Activated B cell treated with CpG ODN at 0.5 μM for 24 hours (primary cell): ENCODE measurements at places on chromosomes 7 and 10. TPM values are rescaled to one million over a fixed set of nuclear protein-coding genes. Genes with fewer than 3 reads are reported as not detected.

GRCh38 chr7:40299097-40299496 lies 164.3 kb downstream of the SUGCT start:
- H3K27ac ChIP-seq, result no peak overlapping the region
- H3K36me3 ChIP-seq, result no peaks in the 10 kb centered on the region
- DNase-seq, result no peak
- no peaks in the 10 kb centered on the region for H3K4me1 ChIP-seq
- no peaks in the 10 kb centered on the region for H3K27me3 ChIP-seq

GRCh38 chr10:70320751-70321150 lies 36.9 kb upstream of the NPFFR1 start:
- no peak overlapping the region for H3K4me3 ChIP-seq
- no peaks in the 10 kb centered on the region for H3K36me3 ChIP-seq
- H3K27me3 ChIP-seq, result no peaks in the 10 kb centered on the region
- DNase-seq, result no peak
- H3K4me1 ChIP-seq, result peaks cover 43% of the 10 kb centered on the region

The COL17A1 gene
- not detected in 2 replicates for total RNA-seq

DNA sequence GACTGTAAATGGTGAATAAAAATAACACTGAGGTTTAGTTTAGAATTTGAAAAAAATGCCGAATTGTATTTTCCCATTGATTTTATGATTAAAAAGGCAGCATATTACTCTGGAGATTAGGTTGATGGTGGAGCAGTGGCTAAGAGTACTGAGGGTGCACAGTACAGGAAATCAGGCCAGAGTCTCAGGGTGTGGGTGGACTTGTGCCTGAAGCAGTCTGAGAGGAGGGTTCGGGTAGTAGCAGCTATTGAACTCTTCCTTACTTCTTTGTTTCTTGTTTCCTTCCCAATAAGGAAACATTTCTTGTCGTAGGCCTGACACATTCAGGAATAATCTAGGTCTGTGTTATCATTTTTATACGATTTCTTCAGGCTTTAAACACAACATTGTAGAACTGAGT lies 319.0 kb upstream of the MBL2 start:
- no peak overlapping the region for H3K27ac ChIP-seq
- H3K27me3 ChIP-seq, result no peaks in the 10 kb centered on the region
- H3K36me3 ChIP-seq, result no peaks in the 10 kb centered on the region
- no peak for DNase-seq
- H3K4me1 ChIP-seq, result no peaks in the 10 kb centered on the region

DNA sequence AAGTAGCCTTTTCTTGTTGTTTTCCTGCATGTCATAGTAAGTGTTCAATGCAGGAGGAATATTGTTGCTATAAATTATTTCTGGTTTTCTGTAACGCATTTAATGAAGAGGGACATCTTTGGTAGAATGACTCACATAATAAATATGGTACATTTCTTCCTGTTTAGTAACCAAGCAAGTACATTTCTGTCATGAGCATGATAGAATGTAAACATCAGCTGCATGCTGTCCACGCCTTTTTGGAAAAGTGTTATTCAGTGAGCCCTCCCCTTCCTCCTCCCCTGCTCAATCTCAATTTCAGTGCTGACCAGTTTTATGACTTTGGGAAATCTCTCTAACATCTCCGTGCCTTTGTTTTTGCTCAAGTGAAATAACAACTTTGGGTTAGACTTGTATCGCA lies 664.0 kb downstream of the XPNPEP1 start:
- H3K4me1 ChIP-seq, result no peaks in the 10 kb centered on the region
- H3K4me3 ChIP-seq, result no peak overlapping the region
- no peak for DNase-seq
- H3K27me3 ChIP-seq, result no peaks in the 10 kb centered on the region

The SPDYE11 gene
- not detected in 2 replicates for total RNA-seq

The MBL2 gene
- total RNA-seq, result not detected in 2 replicates

DNA sequence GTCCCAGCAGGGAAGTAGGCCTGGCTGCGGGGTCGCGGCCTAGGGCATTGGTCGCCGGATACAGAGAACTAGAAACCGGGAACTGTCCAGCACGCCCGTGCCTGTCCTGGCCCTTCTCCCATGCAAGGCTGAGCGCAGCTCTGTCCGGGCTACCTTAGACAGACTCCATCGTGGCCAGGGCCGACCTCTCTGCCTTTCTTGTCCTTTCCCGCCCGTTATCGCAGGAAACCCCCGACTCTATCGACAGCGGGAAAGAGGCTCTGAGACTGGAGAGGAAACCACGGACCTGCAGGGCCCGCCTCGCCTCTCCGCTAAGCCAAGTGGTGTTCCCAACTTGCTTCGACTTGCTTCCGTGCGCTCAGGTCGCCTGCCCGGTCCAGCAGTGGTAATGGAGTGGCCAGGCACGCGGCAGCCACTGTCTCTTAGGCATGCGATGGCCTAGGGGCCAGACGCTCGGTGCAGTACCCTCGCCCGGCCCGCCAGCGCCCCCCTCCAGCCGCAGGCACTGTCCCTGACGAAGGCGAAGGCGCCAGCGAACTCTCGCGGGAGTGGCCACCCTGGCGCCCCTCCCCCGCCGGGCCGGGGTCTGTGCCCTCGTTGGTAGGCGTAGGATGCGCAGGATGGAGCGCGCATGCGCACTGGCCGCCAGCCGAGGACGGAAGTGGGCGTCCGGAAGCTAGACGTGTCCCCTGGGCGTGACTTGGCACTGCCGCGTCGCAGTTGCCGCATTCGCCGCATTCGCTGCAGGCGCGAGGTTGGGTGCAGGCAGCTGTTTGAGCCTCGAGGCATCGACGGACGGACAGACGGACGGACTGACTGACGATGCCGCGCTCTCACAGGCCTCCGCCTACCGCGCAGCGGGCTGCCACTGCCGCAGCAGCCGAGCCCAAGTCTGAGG lies 54.4 kb downstream of the MCMBP start:
- no peaks in the 10 kb centered on the region for H3K27me3 ChIP-seq
- peaks cover 63% of the 10 kb centered on the region for H3K36me3 ChIP-seq
- H3K4me3 ChIP-seq, result no peak overlapping the region
- peaks cover 15% of the 10 kb centered on the region for H3K4me1 ChIP-seq
